ENCODE measurements at places on chromosomes 4 and X. TPM values are rescaled to one million over a fixed set of nuclear protein-coding genes. Genes with fewer than 3 reads are reported as not detected.

GRCh38 chr4:149676076-149676475 lies 139.6 kb downstream of the IQCM start:
- no peak for DNase-seq
- H3K4me3 ChIP-seq, result no peak overlapping the region
- H3K27ac ChIP-seq, result no peak overlapping the region
- no peaks in the 10 kb centered on the region for H3K27me3 ChIP-seq

GRCh38 chr4:18366892-18367291 lies 345.3 kb upstream of the LCORL start:
- H3K36me3 ChIP-seq, result no peaks in the 10 kb centered on the region
- no peaks in the 10 kb centered on the region for H3K4me1 ChIP-seq
- H3K27me3 ChIP-seq, result no peaks in the 10 kb centered on the region
- peak; percentile 56 for DNase-seq
- H3K4me3 ChIP-seq, result no peak overlapping the region
- no peak overlapping the region for H3K27ac ChIP-seq

GRCh38 chrX:77014377-77015372 lies 432.5 kb upstream of the FGF16 start:
- no peaks in the 10 kb centered on the region for H3K4me1 ChIP-seq
- no peak overlapping the region for H3K4me3 ChIP-seq

DNA sequence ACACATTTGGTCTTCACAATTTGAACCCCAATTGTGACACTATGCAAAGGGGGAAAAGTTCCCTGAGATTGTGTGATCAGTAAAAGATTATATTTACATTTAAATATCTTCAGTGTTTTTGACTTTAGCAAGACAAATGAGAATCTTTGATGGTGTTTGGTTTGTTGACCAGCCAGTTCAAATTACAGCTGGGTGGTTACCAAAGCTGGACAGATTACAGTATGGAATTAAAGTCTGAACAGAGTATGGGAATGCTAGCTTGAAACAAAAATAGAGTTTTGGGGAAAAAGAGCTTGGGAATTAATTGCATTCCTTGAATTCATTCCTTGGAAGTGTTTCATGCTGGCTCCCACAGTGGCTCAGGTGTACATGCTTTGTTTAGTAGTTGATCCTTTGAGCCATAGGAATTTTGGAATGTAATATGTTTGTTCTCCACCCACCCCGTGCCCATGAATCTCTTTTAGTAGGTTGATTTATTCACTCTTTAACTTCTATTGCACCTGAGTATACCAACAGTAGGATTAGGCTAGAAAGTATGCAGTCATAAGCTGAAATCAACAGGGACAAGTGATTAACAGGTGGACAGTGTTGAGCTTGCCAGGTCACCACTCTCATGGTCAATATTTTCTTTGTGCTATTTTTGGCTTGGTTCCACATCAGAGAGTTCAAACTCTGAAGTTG lies 81.1 kb upstream of the HELT start:
- H3K4me1 ChIP-seq, result no peaks in the 10 kb centered on the region
- no peak overlapping the region for H3K27ac ChIP-seq
- H3K4me3 ChIP-seq, result no peak overlapping the region
- H3K27me3 ChIP-seq, result no peaks in the 10 kb centered on the region
- DNase-seq, result no peak

Gene TCEAL9
- total RNA-seq, result 107 TPM

Gene TMSB15C
- total RNA-seq, result 1.8 TPM

Gene LANCL3
- not detected for total RNA-seq

Gene SERPINA7
- total RNA-seq, result not detected

Data from GM23248 (cell line).